Astrocyte (in vitro differentiated cells and primary cell): ENCODE measurements at places on chromosomes 7 and 10. TPM values are rescaled to one million over a fixed set of nuclear protein-coding genes. Genes with fewer than 3 reads are reported as not detected.

GRCh38 chr10:78332657-78333056 lies 299.0 kb downstream of the RPS24 start:
- no peak overlapping the region for H3K4me3 ChIP-seq
- H3K4me1 ChIP-seq: peaks cover 28% of the 10 kb centered on the region
- H3K36me3 ChIP-seq: no peaks in the 10 kb centered on the region
- no peaks in the 10 kb centered on the region for H3K27me3 ChIP-seq

- H3K27ac ChIP-seq: no peak overlapping the region
- no peaks in the 10 kb centered on the region for H3K4me1 ChIP-seq
- peak; percentile 24 for DNase-seq
These were observed 70.7 kb downstream of the CABCOCO1 start for GRCh38 chr10:61733358-61733940.

GRCh38 chr10:133258818-133259601 lies 17.7 kb downstream of the ADAM8 start:
- peaks cover 35% of the 10 kb centered on the region for H3K4me1 ChIP-seq
- peak overlapping the region; percentile 64 for H3K27ac ChIP-seq
- H3K4me3 ChIP-seq: peak overlapping the region; percentile 2
- no peaks in the 10 kb centered on the region for H3K36me3 ChIP-seq
- DNase-seq: peak; percentile 99

DNA sequence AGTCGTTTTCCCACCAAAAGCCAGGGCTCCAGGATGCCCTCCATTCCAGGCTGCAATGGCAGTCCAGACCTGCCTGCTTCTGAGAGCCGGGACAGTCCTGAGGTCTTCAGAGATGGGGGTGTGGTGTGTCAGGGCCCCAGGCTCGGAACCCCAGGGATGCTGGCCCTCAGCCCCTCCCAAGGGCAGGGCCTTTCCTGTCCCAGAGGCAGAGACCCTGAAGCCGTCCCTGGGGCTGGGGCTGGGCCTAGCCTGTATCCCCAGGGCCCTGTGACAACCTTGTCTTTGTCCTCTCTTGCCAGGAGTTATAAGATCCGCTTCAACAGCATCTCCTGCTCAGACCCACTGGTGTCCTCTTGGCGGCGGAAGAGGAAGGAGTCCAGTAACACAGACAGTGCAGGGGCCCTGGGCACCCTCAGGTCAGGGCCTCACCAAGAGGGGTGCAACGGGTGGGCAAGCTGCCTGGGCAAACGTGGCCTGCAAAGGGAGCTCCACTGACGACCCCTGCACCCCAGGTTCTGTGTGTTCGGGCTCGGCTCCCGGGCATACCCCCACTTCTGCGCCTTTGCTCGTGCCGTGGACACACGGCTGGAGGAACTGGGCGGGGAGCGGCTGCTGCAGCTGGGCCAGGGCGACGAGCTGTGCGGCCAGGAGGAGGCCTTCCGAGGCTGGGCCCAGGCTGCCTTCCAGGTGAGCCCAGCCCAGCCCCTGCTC lies 15.9 kb downstream of the NOS3 start:
- no peaks in the 10 kb centered on the region for H3K36me3 ChIP-seq
- H3K27ac ChIP-seq: no peak overlapping the region
- no peak for DNase-seq
- H3K4me1 ChIP-seq: peaks cover 5% of the 10 kb centered on the region

DNA sequence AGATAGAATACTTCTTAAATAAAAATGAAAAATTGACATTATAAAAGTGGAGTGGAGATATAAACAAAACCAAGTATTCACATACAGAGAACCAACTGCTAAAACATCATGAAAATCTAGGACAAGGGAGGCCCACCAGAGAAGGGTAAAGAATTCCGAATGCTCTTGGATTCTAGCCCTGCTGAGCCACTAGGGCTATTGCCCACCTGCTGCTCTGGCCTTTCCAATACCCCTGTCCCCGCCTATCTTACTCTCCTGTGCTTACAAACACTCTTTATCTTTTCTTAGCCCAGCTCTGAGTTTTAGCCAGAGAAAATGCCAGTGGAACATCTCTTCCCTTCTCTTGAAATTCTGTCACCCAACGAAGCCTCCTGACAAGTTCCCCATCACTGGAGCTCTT lies 100.3 kb downstream of the MACC1 start:
- H3K27ac ChIP-seq: no peak overlapping the region
- H3K27me3 ChIP-seq: no peaks in the 10 kb centered on the region
- no peak for DNase-seq
- H3K4me1 ChIP-seq: no peaks in the 10 kb centered on the region
- H3K36me3 ChIP-seq: no peaks in the 10 kb centered on the region

DNA sequence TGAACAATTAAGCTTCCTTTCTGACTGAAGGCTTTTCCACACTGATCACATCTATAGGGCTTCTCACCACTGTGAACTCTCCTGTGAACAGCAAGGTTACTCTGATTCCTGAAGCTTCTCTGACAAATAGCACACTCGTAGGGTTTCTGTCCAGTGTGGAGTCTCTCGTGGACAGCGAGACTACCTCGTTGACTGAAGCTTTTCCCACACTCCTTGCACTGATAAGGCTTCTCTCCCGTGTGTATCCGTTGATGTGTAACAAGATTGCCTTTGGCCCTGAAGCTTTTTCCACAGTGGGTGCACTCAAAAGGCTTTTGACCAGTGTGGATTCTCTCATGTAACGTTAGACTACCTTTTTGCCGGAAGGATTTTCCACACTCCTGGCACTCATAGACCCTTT lies 4.4 kb downstream of the ZNF32 start:
- peaks cover 27% of the 10 kb centered on the region for H3K36me3 ChIP-seq
- H3K4me1 ChIP-seq: no peaks in the 10 kb centered on the region
- no peaks in the 10 kb centered on the region for H3K27me3 ChIP-seq
- no peak overlapping the region for H3K4me3 ChIP-seq
- no peak overlapping the region for H3K27ac ChIP-seq

- H3K27me3 ChIP-seq: no peaks in the 10 kb centered on the region
- H3K27ac ChIP-seq: no peak overlapping the region
- H3K4me3 ChIP-seq: no peak overlapping the region
- no peak for DNase-seq
- H3K4me1 ChIP-seq: no peaks in the 10 kb centered on the region
- no peaks in the 10 kb centered on the region for H3K36me3 ChIP-seq
These were observed 95.4 kb downstream of the HIBADH start for GRCh38 chr7:27567266-27567665.

DNA sequence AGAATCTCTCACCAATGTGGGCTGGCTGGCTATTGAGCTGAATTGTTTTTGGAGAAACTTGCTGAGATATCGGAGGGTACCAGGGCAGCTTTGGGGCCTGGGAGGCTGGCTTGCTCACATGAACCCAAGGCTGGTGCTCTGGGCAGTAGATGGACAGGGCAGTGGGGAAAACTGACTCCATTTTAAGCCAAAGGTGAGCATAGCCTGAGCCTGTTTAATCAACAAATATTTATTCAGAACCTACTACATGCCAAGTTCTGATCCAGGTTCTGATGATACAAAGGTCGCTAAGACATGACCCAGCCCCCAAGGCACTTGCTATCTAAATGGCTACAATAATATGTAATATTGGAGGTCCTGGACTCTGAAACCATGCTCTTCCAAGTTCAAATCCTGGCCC lies 86.6 kb downstream of the BUB3 start:
- no peaks in the 10 kb centered on the region for H3K4me1 ChIP-seq
- DNase-seq: no peak
- no peak overlapping the region for H3K4me3 ChIP-seq
- H3K27me3 ChIP-seq: no peaks in the 10 kb centered on the region
- no peak overlapping the region for H3K27ac ChIP-seq

DNA sequence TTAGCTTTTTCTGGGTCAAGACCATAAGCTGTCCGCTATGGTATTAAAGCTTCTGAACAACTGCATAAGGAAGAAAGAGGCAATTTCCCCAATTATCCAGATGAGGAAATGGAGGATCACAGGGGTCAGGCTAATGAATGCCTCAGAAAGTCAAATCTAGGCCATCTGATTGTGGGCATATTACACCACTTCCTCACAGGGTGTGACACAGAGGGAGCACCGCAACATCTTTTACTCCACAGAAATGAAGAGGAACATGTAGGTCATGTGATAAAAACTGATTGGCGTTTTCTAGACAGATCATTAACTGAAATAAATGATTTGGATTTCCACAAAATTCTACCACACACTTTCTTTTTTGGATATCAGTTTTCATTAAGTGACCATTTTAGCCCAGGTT lies 384.4 kb downstream of the PARD3 start:
- no peaks in the 10 kb centered on the region for H3K36me3 ChIP-seq
- no peak for DNase-seq
- H3K4me3 ChIP-seq: no peak overlapping the region
- H3K4me1 ChIP-seq: peaks cover 9% of the 10 kb centered on the region
- no peaks in the 10 kb centered on the region for H3K27me3 ChIP-seq

GRCh38 chr10:75722609-75723008 lies 291.2 kb downstream of the LRMDA start:
- no peaks in the 10 kb centered on the region for H3K4me1 ChIP-seq
- no peak overlapping the region for H3K27ac ChIP-seq
- peaks cover 2% of the 10 kb centered on the region for H3K27me3 ChIP-seq
- DNase-seq: no peak

DNA sequence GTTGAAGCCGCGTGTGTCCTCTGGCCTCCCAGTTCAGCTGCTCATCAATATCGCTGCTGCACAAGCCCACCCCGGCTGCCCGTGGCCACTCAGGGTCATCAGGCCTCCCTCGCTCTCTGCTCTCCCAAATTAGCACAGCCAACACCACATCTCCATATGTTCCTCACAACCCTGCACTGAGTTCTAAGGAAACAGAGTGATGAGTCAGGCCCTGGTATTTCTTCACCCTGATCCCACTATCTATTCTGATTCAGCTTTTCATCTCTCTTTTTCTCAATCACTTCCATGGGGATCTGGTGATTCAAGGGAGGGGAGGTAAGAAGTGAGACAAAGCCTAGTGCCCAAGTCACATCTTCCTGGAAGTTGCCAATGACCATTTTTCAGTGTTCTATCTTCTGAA lies 23.8 kb downstream of the CYTH3 start:
- DNase-seq: peak; percentile 83
- H3K36me3 ChIP-seq: no peaks in the 10 kb centered on the region
- H3K4me3 ChIP-seq: no peak overlapping the region
- peaks cover 56% of the 10 kb centered on the region for H3K4me1 ChIP-seq
- peak overlapping the region; percentile 63 for H3K27ac ChIP-seq

GRCh38 chr7:19620470-19620869 lies 88.4 kb downstream of the POLR1F start:
- no peak for DNase-seq
- no peaks in the 10 kb centered on the region for H3K27me3 ChIP-seq
- H3K36me3 ChIP-seq: no peaks in the 10 kb centered on the region

- H3K4me1 ChIP-seq: peaks cover 3% of the 10 kb centered on the region
- no peak for DNase-seq
- no peaks in the 10 kb centered on the region for H3K36me3 ChIP-seq
- H3K27ac ChIP-seq: no peak overlapping the region
These were observed 44.9 kb upstream of the SVOPL start for GRCh38 chr7:138746073-138746472.

DNA sequence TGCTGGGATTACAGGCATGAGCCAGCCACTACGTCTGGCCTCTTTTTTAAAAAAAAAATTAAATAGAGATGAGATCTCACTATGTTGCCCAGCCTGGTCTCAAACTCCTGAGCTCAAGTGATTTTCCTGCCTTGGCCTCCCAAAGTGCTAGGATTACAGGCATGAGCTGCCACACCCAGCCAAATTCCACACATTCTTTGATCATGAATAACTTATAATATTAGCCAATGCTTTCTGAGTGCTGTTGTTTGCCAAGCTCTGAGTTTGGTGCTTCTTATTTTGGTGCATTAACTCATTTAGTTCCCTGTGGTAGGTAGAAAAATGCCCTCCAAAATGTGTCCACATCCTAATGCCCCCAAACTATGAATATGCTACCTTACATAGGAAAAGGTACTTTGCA lies 47.2 kb upstream of the MKI67 start:
- no peak overlapping the region for H3K4me3 ChIP-seq
- DNase-seq: no peak
- no peaks in the 10 kb centered on the region for H3K4me1 ChIP-seq
- no peaks in the 10 kb centered on the region for H3K36me3 ChIP-seq
- H3K27ac ChIP-seq: no peak overlapping the region

- no peaks in the 10 kb centered on the region for H3K36me3 ChIP-seq
- no peak overlapping the region for H3K4me3 ChIP-seq
- no peaks in the 10 kb centered on the region for H3K27me3 ChIP-seq
These were observed 10.8 kb upstream of the XPNPEP1 start for GRCh38 chr10:109933984-109934565.

GRCh38 chr7:91128683-91129348 lies 135.4 kb upstream of the FZD1 start:
- H3K27me3 ChIP-seq: no peaks in the 10 kb centered on the region
- no peaks in the 10 kb centered on the region for H3K4me1 ChIP-seq
- no peak overlapping the region for H3K4me3 ChIP-seq
- peak; percentile 22 for DNase-seq
- H3K36me3 ChIP-seq: no peaks in the 10 kb centered on the region
- H3K27ac ChIP-seq: no peak overlapping the region

DNA sequence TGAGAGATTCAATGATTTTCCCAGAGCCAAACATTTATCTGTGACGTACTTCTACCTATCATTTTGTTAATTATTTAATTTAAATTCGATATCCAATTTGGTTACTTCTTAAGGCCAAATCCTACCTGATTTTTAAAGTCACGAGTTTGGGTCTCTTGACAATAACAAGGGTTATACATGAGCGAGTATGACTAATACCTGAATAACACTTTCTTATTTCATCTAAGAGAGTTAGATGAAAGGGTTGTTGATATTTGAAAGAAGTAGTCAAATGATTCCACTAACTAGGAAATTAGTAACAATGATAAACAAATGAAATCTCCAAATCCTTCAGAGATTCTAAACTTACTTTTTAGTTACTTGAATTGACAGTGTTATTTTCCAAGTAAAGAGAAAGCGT lies 1086.9 kb downstream of the XPNPEP1 start:
- H3K4me1 ChIP-seq: no peaks in the 10 kb centered on the region
- H3K27ac ChIP-seq: no peak overlapping the region
- DNase-seq: no peak
- no peak overlapping the region for H3K4me3 ChIP-seq
- H3K27me3 ChIP-seq: no peaks in the 10 kb centered on the region
- no peaks in the 10 kb centered on the region for H3K36me3 ChIP-seq

- H3K27me3 ChIP-seq: no peaks in the 10 kb centered on the region
- H3K4me3 ChIP-seq: no peak overlapping the region
- no peaks in the 10 kb centered on the region for H3K36me3 ChIP-seq
- DNase-seq: no peak
- H3K27ac ChIP-seq: no peak overlapping the region
These were observed 73.2 kb upstream of the NEUROD6 start for GRCh38 chr7:31413766-31414165.

- peak overlapping the region; percentile 55 for H3K4me3 ChIP-seq
- DNase-seq: no peak
- peaks cover 28% of the 10 kb centered on the region for H3K4me1 ChIP-seq
- peaks cover 40% of the 10 kb centered on the region for H3K27me3 ChIP-seq
- no peaks in the 10 kb centered on the region for H3K36me3 ChIP-seq
These were observed 4.3 kb downstream of the ELOVL3 start for GRCh38 chr10:102230264-102230860.

The GRID2IP gene
- total RNA-seq: 0.07 and 0.09 TPM in 2 replicates

The AP4M1 gene
- 14.7 and 15.5 TPM in 2 replicates for total RNA-seq

The ZNF107 gene
- total RNA-seq: 5.7 and 7.8 TPM in 2 replicates

The IRF5 gene
- 0.36 TPM in 1 of 2 replicates, not detected in the other for total RNA-seq

The TRPV6 gene
- total RNA-seq: 0.14 and 0.46 TPM in 2 replicates

The STAMBPL1 gene
- 1.4 and 1.5 TPM in 2 replicates for total RNA-seq

The CCL26 gene
- not detected in 2 replicates for total RNA-seq

The HOGA1 gene
- total RNA-seq: 0.23 and 0.31 TPM in 2 replicates
